Stimulated activated CD8-positive, alpha-beta memory T cell treated with anti-CD3 and anti-CD28 coated beads, Interleukin-15, amount 100 ng/mL, for 48 hours (primary cell): ENCODE measurements at places on chromosomes 6 and 20.

DNA sequence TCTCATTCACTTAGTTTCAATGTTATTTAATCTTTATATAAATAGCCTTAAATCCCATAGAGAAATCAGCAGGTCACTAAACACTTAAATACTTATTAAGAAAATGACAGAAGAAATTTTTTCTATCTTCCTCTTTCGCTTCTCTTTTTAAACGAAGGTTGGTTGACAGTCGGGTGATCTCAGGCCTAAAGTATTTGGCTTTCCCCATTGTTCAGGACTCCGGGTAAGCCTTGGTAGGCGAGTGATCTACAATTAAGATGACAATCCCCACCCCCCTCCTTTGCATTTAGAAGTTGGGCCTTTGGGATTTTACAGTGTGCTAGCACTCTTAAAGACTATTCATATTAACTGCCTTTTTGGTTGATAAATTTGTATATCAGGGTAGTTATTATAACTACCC is 19.7 kb upstream of the UTRN start:
- DNase-seq, result no peak

- DNase-seq, result no peak
These were observed 13.5 kb upstream of the XRN2 start for GRCh38 chr20:21289651-21290050.

- no peak for DNase-seq
These were observed 2.0 kb downstream of the NAA20 start for GRCh38 chr20:20019123-20019522.

DNA sequence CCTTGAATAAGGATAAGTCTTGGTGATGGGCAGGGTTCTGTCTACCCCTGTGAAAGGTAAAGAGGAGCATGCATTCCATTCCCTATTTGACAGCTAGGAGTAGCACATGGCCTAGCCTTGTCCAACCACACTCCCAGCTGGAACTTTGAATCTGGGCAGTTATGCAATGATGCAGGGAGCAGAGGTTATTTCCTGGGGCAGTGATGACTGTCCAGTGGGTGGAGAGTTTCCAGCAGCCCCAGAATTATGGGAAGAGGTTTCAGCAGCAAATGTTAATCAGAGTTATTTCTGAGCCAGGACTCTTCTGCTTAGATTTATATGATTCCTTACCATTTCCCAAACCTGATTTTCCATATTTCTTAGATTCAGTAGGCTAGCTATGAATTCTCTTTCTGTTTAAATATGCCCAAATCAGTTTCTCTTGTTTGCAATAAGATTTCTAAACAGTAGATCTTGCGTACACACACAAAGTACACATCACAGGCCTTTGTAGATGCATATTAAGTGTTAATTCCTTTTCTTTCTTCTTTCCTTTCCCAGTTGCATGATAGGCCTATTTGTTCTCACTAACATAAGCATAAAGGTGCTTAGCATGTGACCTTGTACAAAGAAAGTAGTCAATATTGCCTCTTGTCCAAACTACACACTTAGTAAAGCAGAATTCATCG is 17.3 kb upstream of the TXLNB start:
- DNase-seq, result no peak

GRCh38 chr6:111552958-111553357 is 52.7 kb downstream of the TRAF3IP2 start:
- DNase-seq, result no peak

DNA sequence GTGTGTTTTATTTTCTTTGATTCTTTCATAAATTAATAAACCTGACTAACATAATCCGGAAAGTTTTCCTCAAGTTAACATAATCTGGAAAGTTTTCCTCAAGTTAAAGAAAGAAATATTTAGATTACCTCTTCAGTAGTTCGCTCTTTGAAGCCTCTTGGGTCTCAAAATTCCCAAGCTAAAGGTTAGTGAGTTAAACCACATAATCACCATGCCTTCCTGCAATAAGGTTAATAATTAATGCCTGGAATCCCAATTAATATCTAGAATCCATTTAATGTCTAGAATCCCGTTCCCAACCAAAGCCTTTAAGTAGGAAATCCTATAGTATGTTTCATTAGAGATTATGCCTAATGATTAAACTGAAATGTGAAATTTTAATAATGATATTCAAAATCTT is 12.9 kb downstream of the DCDC2 start:
- DNase-seq, result no peak

DNA sequence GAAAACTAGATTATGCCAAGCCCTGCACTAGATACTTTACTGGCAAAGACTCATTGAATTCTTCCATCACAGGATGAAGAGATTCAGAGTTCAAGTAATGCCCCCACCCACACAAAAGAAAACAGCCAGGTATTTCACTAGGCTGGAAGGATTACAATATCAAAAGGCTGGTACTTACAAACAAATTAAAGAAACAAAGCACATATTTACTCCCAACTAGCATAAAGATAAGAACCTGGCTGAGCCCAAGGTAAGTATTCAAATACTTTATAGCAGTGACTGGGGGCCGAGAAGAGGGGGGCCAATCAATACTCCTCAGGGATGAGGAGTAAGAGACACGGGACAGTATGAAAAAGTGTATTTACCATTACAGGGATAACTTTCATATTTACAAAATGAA is 3.7 kb downstream of the ACOT8 start:
- DNase-seq, result no peak

DNA sequence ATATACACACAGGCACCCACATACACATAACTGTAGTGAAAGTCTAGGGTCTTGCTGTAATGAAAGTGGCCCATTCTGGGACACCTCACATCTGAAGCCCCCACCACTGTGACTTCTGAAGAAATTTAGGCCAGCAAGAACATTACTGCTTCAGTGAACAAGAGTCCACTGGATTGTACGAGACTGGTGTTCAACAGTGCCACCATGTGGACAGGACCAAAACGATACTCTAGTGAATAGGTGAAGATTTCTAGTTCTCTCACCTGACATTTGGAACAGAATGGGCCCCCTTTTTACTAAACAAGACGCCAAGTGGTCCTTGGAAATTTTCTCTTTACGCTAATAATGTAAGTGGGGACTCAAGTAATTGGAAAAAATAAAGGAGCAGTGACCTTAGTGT is 156.9 kb downstream of the MAFB start:
- DNase-seq, result no peak

- no peak for DNase-seq
These were observed 164.9 kb downstream of the UTRN start for GRCh38 chr6:144449911-144450597.

- DNase-seq, result peak; percentile 43
These were observed 222.0 kb upstream of the PDE10A start for GRCh38 chr6:165884813-165885765.

GRCh38 chr6:75296811-75297779 is 12.5 kb upstream of the TMEM30A start:
- DNase-seq, result no peak

DNA sequence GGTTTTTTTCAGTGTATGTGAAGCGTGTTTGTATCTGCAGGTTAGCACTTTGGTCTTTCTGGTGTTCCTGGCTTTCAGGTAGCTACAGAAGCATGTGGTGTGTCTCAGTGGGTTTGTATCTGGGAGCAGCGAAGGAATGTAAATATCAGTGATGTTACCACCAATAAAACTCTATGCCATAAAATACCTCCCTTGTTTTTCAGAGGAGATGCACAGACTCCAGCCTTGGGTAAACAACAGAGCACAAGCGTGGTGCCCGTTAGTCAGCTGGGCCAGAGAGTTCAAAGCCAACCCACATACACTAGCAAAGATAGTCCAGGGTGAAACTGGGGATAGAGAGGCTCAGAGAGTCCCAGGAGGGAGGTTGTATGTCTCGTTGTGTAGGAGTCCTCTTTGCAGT is 393.8 kb downstream of the SMOC2 start:
- no peak for DNase-seq

DNA sequence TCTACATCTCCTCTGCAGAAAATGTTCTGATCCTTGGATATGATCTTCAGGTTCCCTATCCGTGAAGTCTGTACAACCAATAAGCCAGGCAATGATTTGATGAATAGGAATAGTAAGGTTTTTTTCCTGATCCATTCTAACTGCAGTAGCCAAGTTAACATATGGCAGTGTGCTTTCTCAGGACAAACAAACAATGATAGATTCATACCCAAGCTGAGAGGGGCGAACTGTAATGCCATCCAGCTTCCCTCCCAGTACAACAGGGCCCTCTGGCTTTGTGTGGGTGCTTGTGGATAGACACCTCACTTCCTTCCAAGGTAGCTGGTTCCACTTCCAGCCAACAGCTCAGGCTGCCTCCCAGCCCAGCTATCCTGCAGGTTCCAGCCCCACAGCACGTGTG is 359.2 kb downstream of the CDH26 start:
- no peak for DNase-seq

- no peak for DNase-seq
These were observed 3.6 kb upstream of the HINT3 start for GRCh38 chr6:125952764-125953501.

DNA sequence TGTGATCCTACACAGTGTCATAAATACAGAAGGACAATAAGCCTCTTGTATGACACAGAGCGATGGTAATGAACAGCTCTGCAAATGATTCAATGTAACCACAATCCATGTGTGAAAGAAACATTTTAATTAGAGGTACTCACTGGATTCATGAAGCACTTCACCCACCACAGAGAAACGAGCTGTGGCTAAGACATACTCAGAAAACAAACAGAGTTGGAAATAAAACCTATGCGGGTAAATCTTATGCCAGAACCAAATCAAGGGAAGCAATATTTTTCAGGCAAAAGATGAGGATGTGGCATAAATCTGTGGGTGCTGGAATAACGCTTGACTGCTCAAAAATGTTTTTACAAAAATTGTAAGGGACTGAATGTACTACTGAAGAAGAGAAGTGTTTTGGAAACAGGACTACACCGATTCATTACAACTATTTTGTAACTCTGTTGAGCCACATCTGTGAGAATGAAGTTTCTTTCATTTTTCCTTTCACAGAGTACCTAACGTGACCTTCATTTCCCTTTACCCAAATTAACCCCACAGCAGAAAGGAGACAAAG is 112.1 kb downstream of the WDR27 start:
- DNase-seq, result no peak

DNA sequence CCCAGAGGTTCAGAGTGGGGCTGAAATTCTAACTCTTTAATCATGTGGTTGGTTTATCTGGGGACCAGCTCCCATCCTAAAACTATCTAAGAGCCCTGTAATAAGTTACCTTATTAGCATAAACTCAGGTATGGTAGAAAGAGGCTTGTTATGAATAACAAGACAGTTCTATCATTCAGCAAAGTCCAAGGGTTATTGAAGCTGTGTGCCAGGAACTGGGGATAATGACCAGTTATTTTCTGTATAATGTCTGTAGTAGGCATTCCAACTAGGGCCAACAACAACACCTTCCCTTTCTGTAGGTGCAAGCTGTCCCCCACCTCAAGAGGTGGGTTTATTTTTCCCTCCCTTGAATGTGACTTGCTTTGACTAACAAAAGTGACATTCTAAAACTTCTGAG is 170.1 kb downstream of the CD83 start:
- DNase-seq, result no peak

GRCh38 chr6:10479939-10480700 is 41.0 kb upstream of the GCNT2 start:
- no peak for DNase-seq

DNA sequence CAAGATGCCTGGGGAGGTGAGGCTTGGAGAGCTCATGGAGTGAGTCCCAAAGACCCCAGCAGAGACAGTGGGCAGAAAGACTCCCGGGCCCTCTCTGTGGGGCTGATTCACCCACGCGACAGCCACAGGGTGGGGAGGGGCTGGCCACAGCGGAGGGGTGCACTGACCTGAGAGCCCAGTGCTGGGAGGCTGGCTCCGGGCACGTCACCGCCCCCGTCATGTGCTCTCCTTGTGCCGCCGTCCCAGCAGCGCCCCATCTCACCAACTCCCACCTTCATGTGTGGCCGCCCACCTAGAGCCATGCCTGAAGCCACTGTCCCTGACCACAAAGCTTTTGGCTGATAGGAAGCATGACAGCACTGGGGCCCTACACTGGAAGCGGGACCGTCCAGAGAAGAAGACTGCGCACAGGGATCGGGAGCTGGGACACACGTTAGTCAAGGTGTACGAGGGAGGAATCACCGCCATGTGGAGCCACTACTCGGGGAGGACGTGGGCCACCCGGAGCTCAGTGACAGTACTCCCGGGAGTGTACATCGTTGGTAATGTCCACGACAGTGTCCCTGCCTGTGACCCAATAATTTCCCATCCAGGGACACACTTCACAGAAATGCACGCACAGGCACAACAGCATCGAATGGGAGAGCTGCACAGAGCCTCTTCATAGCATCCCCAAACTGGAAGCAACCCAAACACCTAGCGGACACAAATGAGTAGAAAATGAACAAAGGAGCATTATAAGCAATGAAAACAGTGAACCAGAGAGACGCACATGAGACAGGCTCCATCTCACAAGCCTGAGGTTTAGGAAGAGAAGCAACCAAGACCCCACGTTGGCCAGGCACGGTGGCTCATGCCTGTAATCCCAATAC is 28.4 kb upstream of the FOXC1 start:
- no peak for DNase-seq

GRCh38 chr6:87093651-87094050 is 1.3 kb downstream of the CGA start:
- no peak for DNase-seq

- no peak for DNase-seq
These were observed 66.0 kb upstream of the BTBD3 start for GRCh38 chr20:11851646-11852045.

DNA sequence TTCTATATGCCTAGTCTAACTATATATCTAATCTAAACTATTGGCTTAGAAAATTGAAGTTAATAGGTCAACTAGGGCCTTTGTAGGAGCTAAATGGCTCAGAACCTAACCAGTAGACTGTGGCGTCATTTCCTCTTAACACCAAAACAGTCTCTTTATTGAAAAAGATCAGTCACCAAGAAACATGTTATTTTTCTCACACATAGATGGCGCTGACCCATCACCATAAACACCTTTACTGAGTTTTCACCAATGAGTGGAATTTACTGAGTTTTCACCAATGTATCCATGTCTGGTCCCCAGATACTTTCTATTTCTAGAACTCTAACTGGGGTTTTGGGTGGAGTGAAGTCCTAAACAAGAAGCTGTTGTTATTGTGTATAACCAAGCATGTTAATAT is 636.0 kb downstream of the BCKDHB start:
- no peak for DNase-seq

GRCh38 chr6:1403851-1404712 is 14.7 kb downstream of the FOXF2 start:
- DNase-seq, result no peak

DNA sequence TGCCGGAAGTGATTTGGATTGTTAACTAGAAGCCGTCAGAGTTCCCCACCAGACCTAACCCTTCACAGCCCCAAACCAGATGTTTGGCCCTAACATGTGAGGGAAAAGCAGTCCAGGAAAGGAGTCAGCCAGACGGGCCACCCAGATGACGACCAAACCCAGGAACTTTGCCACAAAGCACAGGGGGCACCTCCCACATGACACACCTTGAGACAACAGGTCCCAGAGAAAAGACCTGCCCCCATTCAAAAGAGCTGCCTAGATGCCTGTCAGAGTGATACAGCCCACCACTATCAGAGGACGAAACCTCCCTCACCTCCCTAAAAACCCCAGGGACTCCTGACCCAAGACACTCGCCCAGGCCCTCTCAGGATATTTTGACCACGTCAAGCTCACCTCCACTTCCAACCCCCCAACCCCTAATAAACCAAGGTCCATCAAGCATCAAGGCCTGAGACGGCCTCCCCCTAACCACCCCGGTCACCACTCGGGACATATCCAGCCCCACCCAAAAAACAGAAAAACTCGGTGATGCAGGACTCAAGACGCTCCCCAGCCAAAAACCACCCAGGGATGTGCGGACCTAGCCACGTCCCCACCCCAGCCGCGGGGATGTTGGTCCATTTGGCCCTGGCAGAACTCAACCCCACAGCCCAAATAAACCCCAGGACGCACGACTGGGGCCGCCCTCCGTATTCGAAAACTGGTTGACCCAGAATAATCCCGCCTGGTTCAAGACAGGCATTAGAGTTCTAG is 662 bp downstream of the ZNF343 start:
- DNase-seq, result no peak
